GM23338 (cell line): ENCODE measurements at places on chromosomes 4 and X.

- no peak for DNase-seq
Observed at GRCh38 chr4:120130786-120131185, 64.1 kb upstream of the MAD2L1 start.

DNA sequence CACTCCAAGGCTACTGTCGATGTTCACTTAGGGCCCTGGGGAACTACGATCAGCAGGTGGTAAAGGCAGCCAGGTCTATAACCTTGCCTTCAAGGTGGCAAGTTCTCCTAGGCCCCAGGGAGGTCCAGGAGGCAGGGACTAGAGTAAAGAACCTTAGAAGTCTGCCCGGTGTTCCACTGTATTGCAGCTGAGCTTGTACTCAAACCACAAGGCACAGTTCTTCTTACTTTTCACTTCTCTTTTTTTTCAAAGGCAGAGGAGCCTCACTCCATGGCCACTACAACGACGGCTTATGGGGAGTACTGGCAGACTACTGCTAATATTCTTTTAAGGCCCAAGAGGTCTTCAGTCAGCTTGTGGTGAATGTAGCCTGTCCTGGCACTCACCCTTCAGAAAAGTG lies 78.8 kb upstream of the GPR174 start:
- DNase-seq: no peak

GRCh38 chr4:2163311-2163821 lies 78.6 kb downstream of the HAUS3 start:
- no peak for DNase-seq

- DNase-seq: no peak
Observed at GRCh38 chr4:181418496-181418895, 824.7 kb upstream of the TENM3 start.

- DNase-seq: no peak
Observed at GRCh38 chrX:50787099-50787498, 26.9 kb downstream of the SHROOM4 start.

- DNase-seq: peak; percentile 66
Observed at GRCh38 chrX:9148615-9149399, 114.9 kb upstream of the FAM9B start.

DNA sequence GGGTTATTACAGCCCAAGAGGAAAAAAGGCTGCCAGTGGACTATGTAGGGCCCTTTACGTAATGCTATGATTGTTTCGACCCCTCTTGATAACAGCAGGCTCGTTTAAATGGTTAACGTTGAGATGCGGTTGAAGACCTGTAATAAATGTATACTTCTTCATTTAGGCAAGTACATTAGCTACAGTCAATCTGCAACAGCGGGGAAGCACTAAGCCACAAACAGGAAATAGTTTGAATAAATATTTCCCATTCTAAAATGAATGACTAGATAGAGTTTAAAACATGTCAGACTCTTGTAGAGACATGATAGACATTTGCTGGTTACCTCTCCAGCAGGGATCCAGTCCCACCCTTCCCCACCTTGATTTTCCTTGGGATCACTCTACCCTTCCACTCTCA lies 38.1 kb upstream of the STIM2 start:
- no peak for DNase-seq

DNA sequence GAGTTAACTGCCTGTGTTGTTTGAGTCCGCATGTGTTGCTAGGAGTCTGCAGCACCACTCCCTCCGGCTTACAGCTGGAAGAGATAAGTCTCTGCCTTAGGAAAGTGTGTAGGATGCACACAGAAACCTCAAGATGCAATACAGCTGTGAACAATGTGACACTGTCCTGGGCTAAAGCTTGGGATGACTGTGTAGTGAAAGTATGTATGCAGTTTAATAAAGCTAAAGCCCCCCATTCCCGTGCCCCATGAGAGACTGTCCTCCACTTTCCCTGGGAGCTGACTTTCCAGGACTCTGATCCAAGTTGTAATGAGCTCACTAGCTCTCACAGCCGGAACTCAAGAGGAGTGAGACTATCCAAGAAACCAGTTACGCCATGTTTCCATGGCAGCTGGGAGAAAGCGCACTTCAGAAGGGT lies 156.6 kb upstream of the FTHL17 start:
- no peak for DNase-seq

- peak; percentile 33 for DNase-seq
Observed at GRCh38 chr4:186651624-186652023, 72.0 kb downstream of the FAT1 start.

GRCh38 chr4:68921051-68921450 lies 30.6 kb downstream of the UGT2A3 start:
- no peak for DNase-seq

GRCh38 chr4:119479835-119480234 lies 148.8 kb downstream of the PDE5A start:
- DNase-seq: no peak

DNA sequence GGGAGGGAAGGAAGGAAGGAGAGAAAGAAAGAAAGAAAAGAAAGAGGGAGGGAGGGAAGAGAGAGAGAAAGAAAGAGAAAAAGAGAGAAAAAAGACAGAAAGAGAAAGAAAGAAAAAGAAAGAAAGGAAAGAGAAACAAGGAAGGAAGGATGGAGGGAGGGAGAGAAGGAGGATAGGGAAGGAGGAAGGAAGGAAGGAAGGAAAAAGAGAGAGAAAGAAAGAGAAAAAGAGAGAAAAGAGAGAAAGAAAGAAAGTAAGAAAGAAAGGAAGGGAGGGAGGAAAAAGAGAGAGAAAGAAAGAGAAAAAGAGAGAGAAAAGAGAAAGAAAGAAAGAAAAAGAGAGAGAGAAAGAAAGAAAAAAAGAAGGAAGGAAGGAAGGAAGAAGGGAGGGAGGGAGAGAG lies 105.8 kb upstream of the RBPJ start:
- no peak for DNase-seq

DNA sequence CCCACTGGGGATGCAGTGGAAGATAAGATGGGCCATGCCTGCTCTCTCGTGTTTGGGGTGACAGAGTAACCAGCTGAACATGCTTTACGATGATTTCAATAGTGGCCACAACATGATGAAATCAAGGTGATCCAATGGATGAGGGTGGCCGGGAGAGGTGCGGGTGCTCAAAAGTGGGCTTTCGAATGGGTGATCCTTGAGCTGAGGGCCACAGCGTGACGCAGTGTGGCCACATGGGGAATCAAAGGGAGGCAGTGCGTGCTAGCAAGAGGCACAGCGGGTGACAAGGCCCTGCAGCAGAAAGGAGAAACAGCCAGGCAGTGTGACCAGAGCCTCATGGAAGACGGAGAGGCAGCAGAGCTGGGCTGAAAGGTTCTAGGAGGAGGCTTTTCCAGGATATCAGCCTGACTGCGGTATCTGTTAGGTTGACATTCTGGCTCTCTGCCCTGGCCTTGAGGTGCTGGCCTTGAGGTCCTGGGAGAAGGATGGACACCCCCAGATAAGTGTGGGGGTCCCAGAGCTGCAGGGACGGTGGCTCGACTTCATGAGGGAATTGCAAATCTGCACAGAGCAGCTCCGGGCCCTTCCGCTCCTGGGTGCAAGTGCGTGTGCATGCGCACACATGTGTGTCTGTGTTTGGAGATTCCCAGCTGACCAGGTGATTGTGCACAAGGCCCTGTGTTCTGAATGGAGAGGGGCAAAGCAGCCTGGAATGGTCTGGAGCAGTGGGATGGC lies 38.0 kb upstream of the GPR78 start:
- DNase-seq: no peak

GRCh38 chr4:62484357-62484756 lies 1284.2 kb downstream of the ADGRL3 start:
- no peak for DNase-seq

DNA sequence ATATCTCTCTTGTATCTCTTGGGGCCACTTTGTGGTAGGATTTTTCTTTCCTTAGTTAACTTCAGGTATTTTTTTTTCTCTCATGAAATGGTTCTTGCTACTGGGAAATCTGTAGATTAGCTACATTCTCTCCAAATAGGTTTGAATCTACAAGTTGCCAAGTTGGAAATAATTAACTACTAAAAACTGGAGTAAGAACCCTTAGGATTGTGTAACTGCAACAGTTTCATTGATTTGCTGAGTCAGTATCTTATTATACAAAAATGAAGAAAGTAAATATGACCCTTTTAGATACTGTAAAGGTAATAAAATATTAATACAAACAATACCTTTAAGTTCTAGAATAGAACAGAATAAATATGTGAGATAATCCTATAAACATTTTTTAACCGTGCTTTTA lies 327.9 kb downstream of the CXXC4 start:
- no peak for DNase-seq

GRCh38 chr4:129345609-129346008 lies 249.7 kb downstream of the C4orf33 start:
- no peak for DNase-seq

- DNase-seq: peak; percentile 16
Observed at GRCh38 chr4:139641218-139641617, 24.4 kb upstream of the MGST2 start.

- DNase-seq: no peak
Observed at GRCh38 chr4:23169608-23170311, 477.0 kb downstream of the GBA3 start.

DNA sequence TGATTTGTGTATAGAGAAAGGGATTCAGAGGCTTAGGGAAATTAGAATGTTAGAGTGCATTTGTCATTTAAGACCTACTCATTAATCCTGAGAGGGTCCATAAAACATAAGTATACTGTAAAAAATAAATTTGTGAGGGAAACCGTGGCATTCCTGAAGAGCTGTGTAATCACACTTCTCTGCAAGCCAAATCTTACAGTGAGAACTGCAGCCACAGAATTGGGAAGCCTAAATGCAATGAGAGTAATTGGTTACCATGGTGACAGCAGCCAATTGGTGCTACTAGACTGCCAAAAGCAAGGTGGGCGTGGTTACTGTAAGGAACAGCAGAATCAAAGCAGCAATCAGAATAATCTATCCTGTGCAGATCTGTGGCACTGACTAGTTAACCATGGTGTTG lies 345.2 kb upstream of the GRID2 start:
- peak; percentile 89 for DNase-seq

GRCh38 chr4:6239486-6239885 lies 30.2 kb upstream of the WFS1 start:
- DNase-seq: no peak

GRCh38 chr4:8333726-8334460 lies 64.3 kb downstream of the HTRA3 start:
- DNase-seq: no peak

DNA sequence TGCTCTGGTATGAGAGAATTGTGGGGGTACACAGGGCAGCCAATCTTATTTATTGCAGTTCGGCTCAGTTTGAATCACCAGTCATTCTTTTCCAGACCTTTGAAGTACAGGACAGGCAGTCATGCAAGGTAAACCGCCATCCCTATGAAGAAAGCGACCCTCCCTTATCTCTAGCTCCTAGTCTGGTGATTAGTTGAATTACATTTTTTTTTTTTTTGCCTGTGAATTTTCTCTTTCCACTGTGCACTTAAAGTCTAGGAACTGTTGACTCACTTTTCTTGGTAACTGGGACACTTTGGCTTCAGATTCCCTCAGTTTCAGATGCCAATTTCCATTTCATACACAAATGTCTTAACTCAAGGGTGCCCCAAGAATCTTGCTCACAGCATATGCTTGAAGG lies 82.4 kb upstream of the FAM9C start:
- DNase-seq: no peak

- no peak for DNase-seq
Observed at GRCh38 chr4:112270051-112270450, 15.7 kb downstream of the TIFA start.

GRCh38 chr4:120316416-120316815 lies 249.8 kb upstream of the MAD2L1 start:
- no peak for DNase-seq

GRCh38 chrX:126339928-126340327 lies 173.8 kb upstream of the DCAF12L2 start:
- no peak for DNase-seq

DNA sequence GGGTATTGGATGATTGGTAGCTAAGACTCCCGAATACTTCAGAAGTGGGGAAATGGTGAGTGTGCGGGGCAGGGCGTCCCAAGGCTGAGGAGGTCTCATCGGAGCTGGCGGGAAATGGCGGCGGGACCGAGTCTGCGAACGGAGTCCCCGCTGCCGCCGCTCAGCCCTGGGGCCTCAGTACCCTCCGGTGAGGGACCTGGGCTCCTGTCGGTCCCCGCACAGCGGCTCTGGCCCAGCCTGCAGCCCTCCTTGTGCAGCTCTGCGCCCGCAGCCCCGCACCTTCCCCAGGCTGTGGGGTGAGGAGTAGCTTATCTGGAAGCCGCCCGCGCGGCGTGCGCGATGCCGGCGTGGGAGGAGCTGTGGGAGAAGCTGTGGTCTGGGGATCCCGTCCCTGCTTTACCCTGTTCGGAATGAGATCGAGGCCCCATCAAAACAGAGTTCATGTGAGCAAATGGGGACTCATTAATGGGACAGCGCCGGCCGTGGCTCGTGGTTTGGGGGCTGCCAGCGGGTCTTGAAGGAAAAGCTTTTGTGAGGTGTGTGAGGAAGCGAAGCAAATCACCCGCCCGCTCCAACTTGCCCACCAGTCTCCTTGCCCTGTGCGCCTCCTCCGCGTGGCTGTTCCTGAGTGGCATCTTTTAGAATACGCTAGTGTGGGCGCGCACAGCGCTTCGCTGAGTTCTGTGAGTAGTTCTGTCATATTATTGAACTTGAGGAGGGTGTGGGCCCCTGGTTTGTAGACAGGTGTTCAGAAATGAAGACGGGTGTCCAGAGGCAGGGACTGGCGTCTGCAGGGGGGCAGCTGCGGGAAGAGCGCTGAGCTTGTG lies 531 bp downstream of the ZNF141 start:
- DNase-seq: no peak

GRCh38 chrX:104833401-104833800 lies 267.4 kb downstream of the IL1RAPL2 start:
- no peak for DNase-seq

DNA sequence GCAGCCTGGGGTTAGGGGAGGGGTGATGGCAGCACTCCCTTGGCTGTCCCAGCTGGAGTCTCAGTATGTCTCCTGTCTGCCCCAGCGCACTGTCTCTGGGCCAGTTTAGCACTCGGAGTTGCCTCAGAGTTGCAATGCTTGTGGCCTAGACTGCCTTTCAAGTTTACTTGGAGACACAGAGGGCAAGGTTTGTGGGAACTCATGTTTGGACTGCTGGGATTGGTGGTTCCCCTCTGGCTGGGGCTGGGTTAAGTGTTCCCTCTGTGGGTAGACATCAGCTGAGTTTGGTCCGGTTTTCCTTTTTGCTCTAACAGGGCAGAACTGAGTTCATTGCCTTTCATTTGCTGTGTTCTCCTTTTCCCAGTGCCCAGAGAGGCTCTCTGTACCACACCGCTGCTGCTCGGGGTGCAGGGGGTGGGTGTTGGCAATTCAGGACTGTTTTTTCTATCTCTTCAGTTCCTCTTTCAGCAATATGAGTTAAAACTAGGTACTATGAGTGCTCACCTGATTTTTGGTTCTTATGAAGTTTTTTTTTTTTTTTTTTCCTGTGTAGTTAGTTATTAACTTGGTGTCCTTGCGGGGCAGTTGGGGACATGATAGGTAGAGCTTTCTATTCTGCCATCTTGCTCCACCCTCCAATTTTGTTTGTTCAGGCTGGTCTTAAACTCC lies 17.2 kb downstream of the RAB33B start:
- no peak for DNase-seq

DNA sequence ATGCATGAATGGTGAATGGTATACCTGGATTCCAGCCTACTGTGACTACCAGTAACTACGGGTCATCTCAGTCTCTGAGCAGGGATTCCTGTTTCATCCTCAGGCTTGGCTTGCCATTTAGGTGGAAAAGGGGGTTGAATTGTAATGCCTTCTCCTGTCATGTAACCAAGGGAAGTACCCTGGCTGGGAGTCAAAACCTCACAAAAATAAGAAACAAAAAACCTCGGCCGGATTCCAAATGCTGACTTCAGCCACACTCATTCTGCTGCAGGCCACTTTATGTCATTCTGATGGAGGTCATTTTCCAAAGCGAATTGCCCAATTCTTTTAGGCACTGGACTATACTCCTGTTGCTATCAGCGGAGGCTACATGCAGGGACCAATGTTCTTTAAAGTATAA lies 324.7 kb downstream of the LDB2 start:
- DNase-seq: no peak
